ENCODE measurements at places on chromosomes 7 and 10. TPM values are rescaled to one million over a fixed set of nuclear protein-coding genes. Genes with fewer than 3 reads are reported as not detected.

The SPDYE1 gene
- not detected for total RNA-seq

DNA sequence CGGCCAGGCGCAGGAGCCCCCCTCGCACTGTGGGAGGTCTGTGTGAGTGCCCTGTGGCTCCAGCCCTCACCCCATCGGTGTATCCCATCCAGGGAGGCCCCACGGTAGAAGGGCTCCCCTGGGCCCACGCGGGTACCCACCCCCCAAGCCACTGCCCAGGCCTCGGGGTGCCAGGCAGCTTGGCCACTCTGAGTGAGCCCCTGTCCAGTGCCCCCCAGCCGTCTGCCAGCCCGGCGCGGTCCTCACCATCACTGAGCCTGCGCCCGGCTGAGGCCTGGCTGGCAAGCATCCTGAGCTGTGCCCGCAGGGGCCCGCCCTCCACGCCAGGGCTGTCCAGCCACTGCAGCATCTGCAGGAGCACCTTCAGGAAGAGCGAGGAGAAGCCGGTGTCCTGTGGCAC lies 19.2 kb upstream of the MICALL2 start:
- ATAC-seq, result no peak

- ATAC-seq, result no peak
These were observed 544.1 kb downstream of the HTR7 start for GRCh38 chr10:90313576-90314325.

- peak; percentile 67 for ATAC-seq
These were observed 44.2 kb upstream of the DPYSL4 start for GRCh38 chr10:132142396-132143161.

GRCh38 chr10:53255661-53256205 lies 483.1 kb upstream of the MBL2 start:
- no peak for ATAC-seq

All from gastroesophageal sphincter (tissue), 4 donors.